ENCODE measurements at places on chromosomes 4 and X.

- no peak for DNase-seq
These were observed 626 bp downstream of the JADE3 start for GRCh38 chrX:46912603-46913491.

DNA sequence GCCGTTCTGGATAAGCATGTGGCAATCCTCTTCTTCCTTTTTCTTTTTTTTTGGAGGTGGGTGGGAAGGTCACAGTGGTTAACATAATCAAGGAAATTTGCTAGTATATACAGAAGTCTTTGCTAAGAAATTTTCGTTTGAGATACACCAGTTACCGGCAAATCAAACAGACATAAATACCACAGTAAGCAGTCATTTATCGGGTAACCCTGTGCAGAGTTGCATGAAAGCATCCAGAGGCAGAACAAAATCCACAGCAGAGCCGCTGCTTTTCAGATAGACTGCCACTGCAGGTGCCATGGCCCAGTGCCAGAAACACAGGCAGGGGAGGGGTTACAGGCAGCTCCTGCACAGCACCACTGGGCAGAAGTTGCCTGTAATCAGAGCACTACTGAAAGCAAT lies 179.1 kb upstream of the MAB21L2 start:
- no peak for DNase-seq

DNA sequence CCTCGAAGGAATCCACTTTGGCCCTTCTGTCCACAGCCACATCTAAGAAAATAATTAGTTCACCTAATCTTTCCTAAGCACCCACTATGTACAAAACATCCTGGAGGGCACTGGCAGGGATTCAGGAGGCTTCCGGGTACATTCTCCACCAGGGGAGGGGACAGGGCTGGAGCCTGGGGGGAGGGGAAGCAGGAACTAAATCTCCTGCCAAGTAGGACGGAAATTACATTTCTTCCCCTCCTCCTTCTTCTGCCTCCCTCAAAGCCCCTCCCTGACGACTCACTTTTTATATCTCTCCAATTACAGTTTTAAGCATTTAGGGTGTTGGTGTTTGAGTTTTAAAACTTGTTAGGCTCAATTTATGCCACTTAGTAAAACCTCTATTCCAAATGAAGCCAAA lies 203.1 kb downstream of the BCOR start:
- no peak for DNase-seq

DNA sequence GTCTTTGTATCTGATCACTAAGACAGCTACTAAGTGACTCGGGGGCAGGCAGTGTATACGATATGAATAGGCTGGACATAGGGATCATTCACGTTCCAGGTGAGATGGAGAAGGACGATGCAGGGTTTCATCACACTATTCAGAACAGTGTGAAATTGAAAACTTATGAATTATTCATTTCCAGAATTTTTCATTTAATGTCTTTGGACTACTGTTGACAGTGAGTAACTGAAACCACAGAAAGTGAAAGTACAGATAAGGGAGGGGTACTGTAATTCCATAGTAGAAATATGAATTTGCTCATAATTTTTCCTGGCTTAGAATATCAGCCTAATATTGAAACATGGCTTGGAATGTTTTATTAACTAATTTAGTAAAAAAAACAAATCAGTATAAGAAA lies 24.4 kb downstream of the TMEM144 start:
- DNase-seq, result no peak

Data from activated T-helper 1 cell treated with anti-CD3 and anti-CD28 coated beads, Interleukin-2, amount 50 U/mL, for 16 hours (primary cell).